ENCODE measurements at places on chromosomes 2 and 18.

GRCh38 chr2:67797801-67798540 lies 264.8 kb downstream of the C1D start:
- DNase-seq, result no peak

GRCh38 chr2:54336977-54337255 lies 80.9 kb upstream of the TSPYL6 start:
- no peak for DNase-seq

DNA sequence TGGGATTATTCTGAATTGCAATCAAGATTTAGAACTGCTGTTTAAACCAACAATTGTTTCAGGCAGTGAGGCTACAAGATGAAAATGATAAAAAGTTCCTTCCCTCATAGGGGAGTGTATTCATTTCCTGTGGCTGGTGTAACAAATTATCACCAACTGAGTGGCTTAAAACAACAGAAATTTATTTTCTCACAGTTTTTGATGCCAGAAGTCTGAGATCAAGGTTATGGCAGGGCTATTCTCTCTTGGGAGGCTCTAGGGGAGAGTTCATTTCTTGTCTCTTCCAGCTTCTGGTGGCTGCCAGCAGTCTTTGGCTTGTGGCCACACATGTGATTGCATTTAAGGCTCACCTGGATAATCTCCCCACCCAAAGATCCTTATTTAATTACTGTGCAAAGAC lies 290.5 kb upstream of the ZSWIM2 start:
- DNase-seq, result no peak

- DNase-seq, result no peak
These were observed 6.7 kb upstream of the ACAA2 start for GRCh38 chr18:49819823-49820671.

DNA sequence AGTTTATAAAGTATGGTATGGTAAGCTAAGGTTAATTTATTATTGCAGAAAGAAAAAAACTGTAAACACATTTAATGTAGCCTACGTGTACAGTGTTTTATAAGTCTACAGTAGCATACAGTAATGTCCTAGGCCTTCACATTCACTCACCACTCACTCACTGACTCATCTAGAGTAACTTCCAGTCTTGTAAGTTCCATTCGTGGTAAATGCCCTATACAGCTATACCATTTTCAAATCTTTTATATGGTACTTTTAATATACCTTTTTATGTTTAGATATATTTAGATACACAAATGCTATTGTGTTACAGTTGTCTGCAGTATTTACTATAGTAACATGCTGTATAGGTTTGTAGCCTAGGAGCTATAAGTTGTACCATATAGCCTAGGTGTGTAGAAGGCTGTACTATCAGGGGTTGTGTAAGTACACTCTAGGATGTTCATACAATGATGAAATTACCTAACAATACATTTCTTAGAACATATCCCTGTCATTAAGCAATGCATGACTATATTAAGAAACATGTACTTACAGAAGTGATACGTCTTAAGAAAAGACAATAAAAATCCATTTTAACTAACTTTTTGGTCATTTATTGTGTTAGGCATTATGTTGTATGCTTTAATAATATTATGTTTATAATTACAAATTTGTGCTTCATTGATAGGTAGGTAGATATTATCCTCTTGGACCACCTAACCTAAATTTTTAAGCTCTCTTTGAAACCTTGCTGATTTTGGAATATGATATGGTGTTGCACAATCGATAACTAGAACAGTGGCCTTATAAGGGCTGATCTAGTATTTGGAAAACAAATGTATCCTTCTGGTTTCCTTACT lies 51.9 kb downstream of the VRK2 start:
- DNase-seq, result no peak

GRCh38 chr2:202033317-202034248 lies at the start of gene FZD7:
TSS of gene FZD7 (plus strand) at chr2:202033855. CDS start at chr2:202034648, 793 bp downstream.
- peak; percentile 70 for DNase-seq

DNA sequence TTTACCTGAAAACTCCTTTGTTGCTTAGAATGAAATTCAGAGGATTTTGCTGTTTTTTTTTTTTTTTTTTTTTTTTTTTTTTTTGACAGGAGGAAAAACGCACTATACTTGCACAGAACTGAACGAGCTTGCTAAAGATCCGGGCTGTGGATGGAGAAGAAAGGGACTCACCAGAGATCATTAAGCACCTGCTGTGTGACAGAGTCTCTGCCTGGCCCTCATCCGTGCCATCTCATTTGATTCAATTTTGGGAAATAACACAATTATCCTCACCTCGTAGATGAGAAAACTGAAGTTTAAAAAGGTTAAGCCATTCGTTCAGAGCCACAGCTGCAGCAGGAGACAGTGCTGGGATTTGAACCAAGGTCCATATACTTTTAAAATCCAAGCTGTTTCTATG lies 775.4 kb upstream of the ID2 start:
- DNase-seq, result no peak

DNA sequence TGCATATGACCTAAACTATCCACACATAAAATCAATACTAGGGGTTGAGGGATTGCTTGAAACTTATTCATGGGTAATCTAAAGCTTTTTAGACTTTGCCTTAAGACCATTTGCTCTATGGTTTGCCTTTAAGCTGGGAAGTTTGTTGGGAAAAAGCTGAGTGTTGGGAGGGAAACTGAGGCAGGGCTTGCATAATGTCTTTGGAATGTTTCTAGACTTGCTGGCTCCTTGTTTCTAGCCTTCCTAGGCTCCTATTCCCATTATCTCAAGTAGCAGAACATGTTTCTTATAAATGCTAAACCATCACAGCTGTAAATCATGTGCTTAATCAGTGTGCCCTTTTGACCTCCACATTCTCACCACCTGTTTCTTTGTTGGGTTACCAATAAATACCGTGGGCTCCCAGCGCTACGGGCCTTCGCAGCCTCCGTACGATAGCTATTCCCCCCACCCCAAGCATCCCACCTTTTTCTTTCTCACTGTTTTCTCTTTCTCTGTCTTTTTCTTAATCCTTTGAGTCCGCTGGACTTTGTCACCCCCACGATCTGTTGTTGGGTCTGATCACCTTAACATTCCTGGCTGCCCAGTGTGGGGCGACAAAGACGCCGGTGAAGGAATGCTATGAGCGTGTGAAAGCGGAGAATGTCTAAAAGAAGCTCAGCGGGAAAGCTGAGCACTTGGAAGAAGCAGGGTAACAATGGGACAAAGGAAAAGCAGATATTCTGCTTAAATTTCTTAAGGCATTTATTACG lies 49.4 kb upstream of the CWC22 start:
- DNase-seq, result peak; percentile 16

GRCh38 chr18:50629148-50629631 lies 69.3 kb downstream of the MAPK4 start:
- no peak for DNase-seq

GRCh38 chr2:50143822-50144575 lies 887.9 kb downstream of the NRXN1 start:
- peak; percentile 79 for DNase-seq

DNA sequence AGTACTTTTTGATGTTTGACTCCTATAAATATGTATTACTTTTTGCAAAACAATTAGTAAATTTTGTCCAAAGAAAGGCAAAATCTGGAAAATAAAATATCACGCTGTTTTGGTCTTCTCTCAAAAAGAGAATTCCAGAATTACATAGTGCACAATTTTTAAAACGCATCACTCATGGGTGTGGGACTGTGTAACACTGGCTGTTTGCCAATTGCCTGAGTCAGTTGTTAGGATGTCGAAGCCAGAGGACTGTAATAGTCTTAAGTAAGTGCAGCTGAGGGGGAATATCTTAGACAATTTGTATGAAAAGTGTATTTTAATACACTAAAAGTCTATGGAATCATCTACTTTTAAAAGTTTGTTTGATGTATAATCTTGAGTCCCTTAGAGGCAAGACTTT lies 24.1 kb upstream of the EPHA4 start:
- DNase-seq, result no peak

DNA sequence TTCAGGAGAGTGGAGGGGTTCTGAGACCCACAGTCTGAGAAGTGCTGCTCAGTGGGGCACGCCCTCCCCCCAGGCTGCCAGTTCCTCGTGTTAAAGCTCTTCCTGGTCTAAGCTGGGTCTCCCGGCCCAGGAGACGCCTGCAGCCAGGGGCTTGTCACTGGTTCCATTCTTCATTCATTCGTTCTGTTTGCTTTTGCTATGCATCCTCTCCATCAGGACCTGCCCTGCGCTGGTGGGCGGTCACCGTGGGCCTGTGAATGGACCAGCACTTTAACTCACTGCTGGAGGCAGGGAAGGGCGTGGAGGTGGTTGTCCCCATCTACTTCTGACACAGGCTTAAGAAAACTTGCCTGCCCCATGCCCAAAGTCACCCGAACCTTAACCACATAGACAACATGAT lies 272.8 kb upstream of the HDAC4 start:
- DNase-seq, result no peak

- no peak for DNase-seq
These were observed 236.8 kb downstream of the DYSF start for GRCh38 chr2:71689968-71690834.

All from NCI-H524 (cell line).